ENCODE measurements at places on chromosomes 5 and 9. TPM values are rescaled to one million over a fixed set of nuclear protein-coding genes. Genes with fewer than 3 reads are reported as not detected.

DNA sequence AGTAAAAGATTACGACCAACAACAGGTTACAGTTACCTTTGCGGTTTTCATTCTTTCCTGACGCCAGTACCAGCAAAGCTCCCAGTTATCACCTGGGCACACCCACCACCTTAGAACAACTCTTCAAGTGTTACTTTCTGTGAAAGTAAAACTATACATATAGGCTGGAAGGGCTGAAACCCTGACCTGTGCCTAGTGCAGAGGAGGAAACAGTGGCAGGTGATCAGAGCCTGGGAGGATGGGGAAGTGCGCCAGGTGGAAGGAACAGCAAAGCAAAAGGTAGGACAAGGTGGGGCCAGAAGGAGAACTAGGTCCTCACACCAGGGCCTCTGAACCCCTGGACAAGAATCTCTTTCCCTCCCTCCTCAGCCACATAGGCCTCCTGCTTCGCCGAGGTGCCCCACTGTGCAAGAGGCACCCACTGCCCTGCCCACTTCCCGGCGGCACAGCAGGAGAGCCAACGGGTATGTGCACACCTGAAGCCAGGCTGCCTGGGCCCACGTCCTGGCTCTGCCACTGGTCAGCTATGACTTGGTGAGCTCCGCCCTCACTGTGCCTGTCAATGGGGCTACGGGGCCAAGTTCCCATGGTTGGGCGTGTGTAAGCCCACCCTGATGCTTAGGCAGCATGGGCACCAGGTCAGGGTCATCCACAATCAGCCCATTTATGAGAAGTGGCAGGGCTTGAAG is 26.9 kb downstream of the BICD2 start:
- peaks cover 3% of the 10 kb centered on the region for H3K36me3 ChIP-seq
- no peak overlapping the region for H3K4me3 ChIP-seq
- H3K27me3 ChIP-seq, result no peaks in the 10 kb centered on the region
- peaks cover 25% of the 10 kb centered on the region for H3K4me1 ChIP-seq
- H3K27ac ChIP-seq, result peak overlapping the region; percentile 54

DNA sequence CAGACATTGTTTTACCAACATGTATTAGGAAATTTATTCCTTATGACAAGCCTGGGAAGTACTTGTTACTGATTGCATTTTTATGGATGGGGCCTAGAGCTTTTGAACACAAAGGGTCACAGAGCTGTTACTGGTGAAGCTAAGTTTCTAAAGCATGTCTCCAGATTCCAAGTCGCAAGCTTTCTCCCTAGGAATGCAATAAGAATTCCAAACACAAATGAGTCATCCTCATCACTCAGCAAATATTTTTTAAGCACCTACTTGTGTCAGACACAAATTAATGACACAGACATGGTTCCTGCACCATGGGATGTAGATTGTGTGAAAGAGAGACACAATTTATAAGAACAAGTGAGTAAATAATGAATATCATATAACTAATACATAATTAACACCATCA is 11.0 kb upstream of the SH3RF2 start:
- no peak for DNase-seq
- peaks cover 3% of the 10 kb centered on the region for H3K27me3 ChIP-seq
- no peak overlapping the region for H3K4me3 ChIP-seq
- H3K36me3 ChIP-seq, result no peaks in the 10 kb centered on the region
- no peaks in the 10 kb centered on the region for H3K4me1 ChIP-seq

- no peak for DNase-seq
- H3K27me3 ChIP-seq, result no peaks in the 10 kb centered on the region
- H3K36me3 ChIP-seq, result no peaks in the 10 kb centered on the region
- H3K4me3 ChIP-seq, result no peak overlapping the region
- no peaks in the 10 kb centered on the region for H3K4me1 ChIP-seq
Observed at GRCh38 chr5:23139338-23140171, 286.4 kb upstream of the CDH12 start.

GRCh38 chr9:29511680-29512079 is 1938.4 kb upstream of the C9orf72 start:
- no peak overlapping the region for H3K27ac ChIP-seq
- H3K4me3 ChIP-seq, result no peak overlapping the region
- DNase-seq, result no peak
- H3K27me3 ChIP-seq, result no peaks in the 10 kb centered on the region

DNA sequence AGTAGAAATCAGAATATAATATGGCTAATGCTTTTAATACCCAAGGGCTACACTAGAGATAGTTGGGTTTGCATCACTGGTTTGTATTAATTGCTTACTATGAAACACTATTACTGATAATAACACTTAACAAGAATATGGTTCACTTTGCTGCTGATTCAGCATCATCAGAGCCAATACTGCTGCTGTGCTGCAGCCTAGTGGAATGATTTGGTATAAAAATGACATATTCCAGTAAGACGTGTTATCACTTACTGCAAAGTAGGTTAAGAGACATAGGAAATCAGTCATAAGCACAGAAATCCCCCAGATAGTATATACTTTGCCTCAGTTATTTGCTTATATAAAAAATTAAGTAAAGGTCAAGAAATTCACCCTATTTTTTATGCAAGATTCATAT is 2.8 kb downstream of the CDH10 start:
- no peak overlapping the region for H3K27ac ChIP-seq
- no peaks in the 10 kb centered on the region for H3K27me3 ChIP-seq
- no peaks in the 10 kb centered on the region for H3K36me3 ChIP-seq
- no peaks in the 10 kb centered on the region for H3K4me1 ChIP-seq

GRCh38 chr5:139571966-139572365 is 10.8 kb downstream of the UBE2D2 start:
- H3K4me3 ChIP-seq, result peak overlapping the region; percentile 52
- H3K27ac ChIP-seq, result peak overlapping the region; percentile 11
- no peaks in the 10 kb centered on the region for H3K27me3 ChIP-seq
- DNase-seq, result no peak
- peaks cover 61% of the 10 kb centered on the region for H3K4me1 ChIP-seq
- peaks cover 21% of the 10 kb centered on the region for H3K36me3 ChIP-seq

- no peak overlapping the region for H3K4me3 ChIP-seq
- no peak overlapping the region for H3K27ac ChIP-seq
- no peaks in the 10 kb centered on the region for H3K36me3 ChIP-seq
- no peaks in the 10 kb centered on the region for H3K4me1 ChIP-seq
Observed at GRCh38 chr5:32734827-32735378, 23.8 kb downstream of the NPR3 start.

The SPINK7 gene
- total RNA-seq, result not detected
